ENCODE measurements at places on chromosomes 7 and 10. TPM values are rescaled to one million over a fixed set of nuclear protein-coding genes. Genes with fewer than 3 reads are reported as not detected.

DNA sequence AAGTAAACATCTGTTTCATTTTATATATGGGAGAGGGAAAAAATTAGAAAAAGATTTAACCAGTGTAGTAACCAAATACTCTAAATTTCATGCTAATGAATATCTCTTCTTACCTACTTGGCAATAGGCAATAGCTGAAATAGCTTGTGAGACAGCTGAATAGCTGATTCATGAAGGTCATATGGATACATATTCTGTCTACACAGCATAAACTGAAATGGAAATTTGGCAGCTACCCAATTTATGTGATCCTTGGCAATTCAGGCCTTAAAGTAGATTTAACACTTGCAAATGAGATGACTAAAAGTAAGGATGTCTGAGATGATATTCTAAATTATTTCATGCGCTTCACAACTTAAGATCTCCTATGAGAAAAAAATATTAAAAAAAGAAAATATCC lies 261.2 kb upstream of the SEMA3A start:
- DNase-seq, result no peak

GRCh38 chr7:24829787-24830186 lies 72.5 kb upstream of the GSDME start:
- no peak for DNase-seq

Gene EGR2
- total RNA-seq, result 0.43 TPM

GRCh38 chr7:35289376-35289775 lies 35.5 kb upstream of the TBX20 start:
- DNase-seq, result no peak

GRCh38 chr10:13219685-13220670 lies 14.2 kb downstream of the UCMA start:
- DNase-seq, result peak; percentile 80

- DNase-seq, result no peak
Observed at GRCh38 chr7:154693661-154694060, 309.3 kb downstream of the PAXIP1 start.

Gene CC2D2B
- 1.4 TPM for total RNA-seq

DNA sequence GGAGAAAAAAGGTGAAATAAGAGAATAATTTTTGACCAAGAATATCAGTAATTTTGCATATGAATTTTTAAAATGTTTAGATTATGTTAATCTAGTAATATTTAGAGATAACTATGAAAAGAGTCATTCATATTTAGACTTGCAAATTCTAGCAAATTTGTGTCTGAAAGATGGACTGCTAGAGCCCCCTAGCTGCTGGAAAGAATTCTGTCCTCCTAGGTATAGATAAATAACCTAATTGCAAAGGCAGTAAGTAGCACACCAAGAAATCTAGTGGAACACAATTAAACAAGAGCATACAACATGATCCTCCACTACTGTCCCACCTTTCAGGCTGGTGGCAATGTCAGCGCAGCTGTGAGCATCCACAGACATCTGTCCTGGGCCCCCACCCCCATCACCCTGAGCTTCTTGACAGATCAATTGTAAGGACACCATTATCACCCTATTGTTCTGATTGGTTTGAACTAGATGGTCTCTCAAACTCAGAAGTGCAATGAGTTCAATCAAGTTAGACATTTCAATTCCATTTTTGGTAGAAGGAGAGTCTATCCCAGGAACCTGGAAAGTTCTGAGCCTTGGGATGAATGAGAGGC lies 15.0 kb upstream of the GFRA1 start:
- peak; percentile 66 for DNase-seq

GRCh38 chr10:110495731-110496552 lies 1.8 kb upstream of the DUSP5 start:
- peak; percentile 78 for DNase-seq

DNA sequence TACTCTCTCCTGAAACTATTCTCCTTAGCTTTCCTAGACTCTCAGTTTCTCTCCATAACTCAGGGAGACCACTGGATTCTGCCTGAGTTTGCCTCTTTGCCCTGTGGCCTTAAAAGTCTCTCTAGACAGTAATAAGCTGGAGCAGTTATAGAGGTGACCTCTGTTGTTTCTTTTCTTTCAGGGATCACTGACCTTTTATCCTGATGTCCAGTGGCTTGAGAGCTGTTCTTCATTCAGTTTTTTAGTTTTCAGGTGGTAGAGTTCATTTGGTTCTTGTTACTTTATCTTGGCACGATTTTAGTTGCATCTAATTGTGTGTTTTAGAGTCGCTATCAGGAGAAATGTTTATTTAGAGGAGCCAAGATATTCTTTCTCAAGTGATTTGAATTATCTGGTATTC lies 37.7 kb downstream of the TAX1BP1 start:
- DNase-seq, result no peak

Gene IDE
- total RNA-seq, result 63.3 TPM

GRCh38 chr10:81109200-81109752 lies 571.6 kb downstream of the SH2D4B start:
- no peak for DNase-seq

- no peak for DNase-seq
Observed at GRCh38 chr10:79125092-79125491, 56.3 kb downstream of the ZMIZ1 start.

Gene PON1
- not detected for total RNA-seq

DNA sequence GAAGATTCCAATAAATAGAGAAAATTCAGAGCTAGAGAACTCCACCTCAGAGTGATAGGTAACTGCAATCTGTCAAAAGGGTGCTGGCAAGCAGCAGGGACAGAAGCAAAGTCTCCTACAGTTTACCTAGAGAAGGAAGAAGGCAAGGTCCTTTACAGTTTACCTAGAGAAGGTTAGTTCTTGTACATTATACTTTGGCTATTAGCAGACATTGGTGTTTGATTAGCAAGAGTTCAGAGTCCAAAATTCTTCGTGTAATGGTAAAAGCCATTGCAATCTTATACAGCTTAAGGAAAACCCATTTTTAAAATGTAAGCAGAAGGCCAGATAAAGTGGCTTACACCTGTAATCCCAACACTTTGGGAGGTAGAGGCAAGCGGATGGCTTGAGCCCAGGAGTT lies 45.9 kb downstream of the SLC25A13 start:
- DNase-seq, result no peak

Gene FAM13C
- 2.5 TPM for total RNA-seq

Data from endodermal cell (in vitro differentiated cells).